ENCODE measurements at places on chromosomes 7 and 10. TPM values are rescaled to one million over a fixed set of nuclear protein-coding genes. Genes with fewer than 3 reads are reported as not detected.

DNA sequence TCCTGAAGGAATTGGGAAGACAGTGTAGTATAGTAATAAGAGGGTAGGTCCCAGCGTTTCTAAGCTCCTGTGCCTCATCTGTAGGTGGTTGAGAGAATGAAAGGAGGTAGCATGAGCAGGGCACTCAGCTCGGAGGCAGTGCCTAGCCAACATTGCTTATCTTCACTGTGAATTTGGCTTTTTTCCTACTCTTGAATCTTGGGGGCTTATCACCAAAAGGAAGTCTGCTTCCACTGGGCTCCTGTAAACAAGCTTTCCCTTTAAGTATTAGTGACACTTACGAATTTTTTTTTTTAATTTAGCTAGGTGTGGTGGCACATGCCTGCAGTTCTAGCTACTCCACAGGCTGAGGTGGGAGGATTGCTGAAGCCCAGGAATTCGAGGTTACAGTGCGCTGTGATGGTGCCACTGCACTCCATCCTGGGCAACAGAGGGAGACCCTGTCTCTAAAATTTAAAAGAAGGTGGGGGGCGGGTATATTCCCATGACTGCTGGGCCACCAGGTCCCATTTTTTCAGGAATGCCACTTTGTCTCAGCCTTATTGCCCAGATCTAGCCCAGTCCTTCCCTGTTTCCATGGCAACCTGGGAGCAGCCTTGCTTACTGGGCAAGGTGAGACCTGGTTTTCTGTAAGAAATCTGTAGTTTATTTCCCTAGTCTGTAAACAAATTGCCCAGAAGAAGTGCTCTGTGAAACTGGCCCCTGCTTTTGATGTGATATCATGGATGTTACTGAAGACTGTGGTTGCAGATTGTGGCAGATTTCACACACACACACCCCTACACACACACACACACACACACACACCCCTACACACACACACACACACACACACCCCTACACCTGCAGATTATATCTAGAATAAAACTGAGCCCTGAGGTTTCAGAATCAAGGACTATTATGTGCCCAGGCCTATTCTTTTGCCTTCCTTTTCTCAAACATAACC is 19.4 kb downstream of the OGDH start:
- H3K27me3 ChIP-seq = peaks cover 2% of the 10 kb centered on the region
- no peak overlapping the region for H3K27ac ChIP-seq
- H3K4me3 ChIP-seq = no peak overlapping the region
- peaks cover 31% of the 10 kb centered on the region for H3K4me1 ChIP-seq
- peaks cover 15% of the 10 kb centered on the region for H3K36me3 ChIP-seq
- DNase-seq = no peak

- peaks cover 36% of the 10 kb centered on the region for H3K36me3 ChIP-seq
- peaks cover 91% of the 10 kb centered on the region for H3K4me1 ChIP-seq
- H3K4me3 ChIP-seq = peak overlapping the region; percentile 8
- peak overlapping the region; percentile 80 for H3K27ac ChIP-seq
Observed at GRCh38 chr10:103616705-103617601, 123.4 kb downstream of the NEURL1 start.

The CNPY4 gene
- total RNA-seq = 31.6 TPM

The CDHR3 gene
- total RNA-seq = 2.6 TPM

The CHST3 gene
- 38.8 TPM for total RNA-seq

GRCh38 chr10:119933179-119933578 is 40.6 kb downstream of the SEC23IP start:
- no peaks in the 10 kb centered on the region for H3K27me3 ChIP-seq
- no peak for DNase-seq
- no peaks in the 10 kb centered on the region for H3K4me1 ChIP-seq
- no peak overlapping the region for H3K27ac ChIP-seq
- H3K4me3 ChIP-seq = no peak overlapping the region

The ZNF722 gene
- not detected for total RNA-seq

- DNase-seq = no peak
- H3K27me3 ChIP-seq = no peaks in the 10 kb centered on the region
Observed at GRCh38 chr10:27949528-27950241, 49.2 kb downstream of the ODAD2 start.

The ZNF248 gene
- total RNA-seq = 5.4 TPM

The WBP1L gene
- 36.2 TPM for total RNA-seq

DNA sequence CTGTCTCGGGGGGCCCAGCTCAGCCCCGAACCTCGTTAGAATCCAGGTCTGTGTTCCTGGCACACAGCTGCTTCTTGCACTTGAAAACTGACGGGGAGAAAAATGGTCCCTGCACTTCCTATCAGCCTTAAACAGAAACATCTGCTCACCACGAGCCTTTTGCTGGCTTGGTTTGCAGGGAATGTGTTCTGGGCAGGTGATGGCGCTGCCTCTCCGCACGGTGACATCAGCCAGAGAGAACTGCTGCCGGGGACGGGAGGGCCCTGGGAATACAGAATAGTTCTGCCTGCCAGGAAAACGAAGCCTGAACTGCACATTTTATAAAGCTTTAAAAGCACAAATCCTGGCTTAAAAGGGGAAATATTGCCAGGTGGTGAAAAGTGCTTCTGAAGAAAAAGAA is 622.5 kb downstream of the TYW1 start:
- H3K36me3 ChIP-seq = no peaks in the 10 kb centered on the region
- H3K27ac ChIP-seq = no peak overlapping the region
- DNase-seq = no peak
- H3K4me3 ChIP-seq = no peak overlapping the region

GRCh38 chr7:15764851-15765382 is 78.4 kb upstream of the MEOX2 start:
- H3K4me1 ChIP-seq = peaks cover 6% of the 10 kb centered on the region
- no peaks in the 10 kb centered on the region for H3K36me3 ChIP-seq
- DNase-seq = no peak
- no peak overlapping the region for H3K27ac ChIP-seq
- no peaks in the 10 kb centered on the region for H3K27me3 ChIP-seq
- no peak overlapping the region for H3K4me3 ChIP-seq

DNA sequence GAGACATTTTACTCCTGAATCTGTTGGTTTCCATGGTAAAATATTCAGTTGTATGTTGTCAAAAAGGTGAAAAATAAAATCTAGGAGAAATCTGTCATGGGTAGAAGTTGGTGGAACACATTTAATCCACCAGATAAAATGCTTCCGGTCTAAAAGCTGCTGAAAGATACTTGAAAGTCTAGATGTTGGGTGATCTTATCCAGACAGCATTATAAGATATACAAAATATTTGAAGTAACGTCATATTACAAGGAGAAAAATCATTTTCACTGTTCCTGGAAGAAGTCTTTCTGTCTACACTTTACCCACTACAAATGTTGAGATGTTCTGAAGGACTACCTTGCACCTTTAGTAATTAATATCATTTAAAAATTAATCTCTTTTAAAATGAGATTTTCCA is 40.9 kb downstream of the CALD1 start:
- peaks cover 54% of the 10 kb centered on the region for H3K27me3 ChIP-seq
- H3K4me3 ChIP-seq = peak overlapping the region; percentile 53
- H3K4me1 ChIP-seq = peaks cover 91% of the 10 kb centered on the region
- no peak for DNase-seq

GRCh38 chr7:91201442-91202113 is 62.7 kb upstream of the FZD1 start:
- no peaks in the 10 kb centered on the region for H3K4me1 ChIP-seq
- H3K4me3 ChIP-seq = no peak overlapping the region
- no peak overlapping the region for H3K27ac ChIP-seq
- no peak for DNase-seq

The TAC1 gene
- not detected for total RNA-seq

- peaks cover 80% of the 10 kb centered on the region for H3K4me1 ChIP-seq
- DNase-seq = peak; percentile 70
Observed at GRCh38 chr10:74056050-74056818, 58.3 kb downstream of the VCL start.

The ABCB4 gene
- 0.06 TPM for total RNA-seq

DNA sequence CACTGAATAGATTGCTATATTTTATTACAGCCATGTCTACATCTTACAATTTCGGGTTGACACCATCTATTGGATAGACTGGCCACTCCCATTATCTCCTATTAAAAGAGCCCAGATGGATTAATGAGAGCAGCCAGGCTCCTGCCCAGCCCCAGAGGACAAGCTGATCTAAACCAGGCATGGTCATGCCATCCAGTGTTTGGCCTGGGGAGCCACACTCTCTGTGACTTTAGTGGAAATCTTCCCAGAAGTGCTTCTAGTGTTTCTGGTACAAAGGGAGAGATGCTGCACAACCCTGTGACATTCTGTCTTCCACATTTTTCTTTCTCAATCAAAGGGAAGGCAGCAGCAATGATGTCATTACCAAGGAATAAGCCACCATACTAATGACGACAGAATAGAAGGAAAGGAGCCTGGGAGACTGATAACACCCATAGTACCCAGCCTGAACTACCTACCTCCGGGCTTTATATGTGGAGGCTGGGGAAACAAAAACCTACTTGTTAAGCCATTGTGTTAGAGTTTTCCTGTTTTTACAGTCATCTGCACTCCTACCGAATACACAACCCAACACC is 5.0 kb downstream of the NEBL start:
- no peaks in the 10 kb centered on the region for H3K4me1 ChIP-seq
- no peak overlapping the region for H3K4me3 ChIP-seq
- DNase-seq = no peak
- no peaks in the 10 kb centered on the region for H3K36me3 ChIP-seq
- no peak overlapping the region for H3K27ac ChIP-seq

The AKR1C3 gene
- total RNA-seq = 0.28 TPM

The ANAPC16 gene
- 39.3 TPM for total RNA-seq

The PSMC2 gene
- 170 TPM for total RNA-seq

- DNase-seq = no peak
- H3K4me3 ChIP-seq = no peak overlapping the region
- no peak overlapping the region for H3K27ac ChIP-seq
- no peaks in the 10 kb centered on the region for H3K36me3 ChIP-seq
Observed at GRCh38 chr7:5541087-5541992, 117.7 kb upstream of the TNRC18 start.

GRCh38 chr10:23432639-23433038 is 6.2 kb upstream of the OTUD1 start:
- H3K27me3 ChIP-seq = peaks cover 9% of the 10 kb centered on the region
- H3K4me1 ChIP-seq = no peaks in the 10 kb centered on the region

DNA sequence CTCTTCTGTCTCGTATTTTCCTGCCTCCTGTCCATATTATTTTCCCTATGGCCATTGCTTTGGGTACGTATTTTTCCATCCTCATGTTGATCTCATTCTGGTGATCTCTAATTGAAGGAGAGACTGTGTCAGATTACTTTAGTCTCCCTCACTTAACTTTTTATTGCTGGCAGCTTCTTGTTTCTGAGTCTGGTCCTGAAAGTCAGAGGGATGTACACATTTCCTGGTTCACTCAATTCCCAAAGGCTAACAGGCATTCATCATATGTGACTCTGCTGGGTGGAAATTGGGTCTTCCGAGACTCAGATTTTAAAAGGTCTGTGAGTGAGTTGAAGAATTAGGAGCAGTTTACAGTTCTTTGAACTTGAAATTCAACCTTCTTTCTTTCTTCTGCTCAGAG is 10.9 kb downstream of the UMAD1 start:
- no peak overlapping the region for H3K27ac ChIP-seq
- H3K4me3 ChIP-seq = no peak overlapping the region
- peaks cover 28% of the 10 kb centered on the region for H3K4me1 ChIP-seq
- H3K27me3 ChIP-seq = no peaks in the 10 kb centered on the region
- DNase-seq = no peak

DNA sequence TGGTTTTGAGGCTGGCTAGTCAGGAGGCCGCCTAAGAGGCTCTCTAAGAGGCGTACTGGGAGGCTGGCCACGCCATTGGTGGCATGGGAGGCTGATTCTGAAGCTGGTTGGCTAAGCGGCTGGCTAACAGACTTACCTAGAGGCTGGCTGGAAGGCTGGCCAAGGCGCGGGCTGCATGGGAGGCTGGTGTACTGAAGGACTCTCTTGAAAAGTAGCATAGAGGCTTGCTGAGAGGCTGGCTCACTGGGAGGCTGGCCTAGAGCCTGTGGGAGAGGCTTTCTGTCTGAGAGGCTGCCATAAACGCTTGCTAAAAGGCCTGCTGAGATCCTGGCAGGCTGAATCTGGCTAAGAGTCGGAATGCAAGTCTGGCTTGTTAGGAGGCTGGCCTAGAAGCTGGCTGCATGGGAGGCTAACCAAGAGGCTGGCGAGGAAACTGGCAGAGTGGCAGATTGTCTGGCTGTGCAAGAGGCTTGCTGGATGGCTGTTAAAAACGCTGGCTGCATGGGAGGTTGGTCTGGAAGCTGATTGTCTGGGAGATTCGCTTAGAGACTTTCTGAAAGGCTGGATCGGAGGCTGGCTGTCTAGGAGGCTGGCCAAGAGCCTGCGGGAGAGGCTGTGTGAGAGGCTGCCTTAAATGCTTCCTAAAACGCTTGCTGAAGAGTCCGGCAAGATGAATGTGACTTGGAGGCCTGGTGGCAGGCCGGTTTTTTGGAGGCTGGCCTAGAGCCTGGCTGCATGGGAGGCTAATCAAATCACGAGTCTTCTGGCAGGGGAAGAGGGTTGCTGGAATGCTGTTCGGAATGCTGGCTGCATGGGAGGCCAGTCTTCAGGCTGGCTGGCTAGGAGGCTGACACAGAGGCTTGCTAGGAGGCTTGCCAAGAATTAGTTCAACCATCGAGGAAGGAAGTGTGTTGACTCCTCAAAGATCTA is 134.2 kb downstream of the OR13A1 start:
- peak; percentile 3 for DNase-seq
- peaks cover 6% of the 10 kb centered on the region for H3K27me3 ChIP-seq
- H3K36me3 ChIP-seq = no peaks in the 10 kb centered on the region

GRCh38 chr7:36088553-36088952 is 64.5 kb upstream of the EEPD1 start:
- no peaks in the 10 kb centered on the region for H3K4me1 ChIP-seq
- H3K4me3 ChIP-seq = no peak overlapping the region
- no peak for DNase-seq
- no peak overlapping the region for H3K27ac ChIP-seq
- H3K27me3 ChIP-seq = peaks cover 12% of the 10 kb centered on the region
- no peaks in the 10 kb centered on the region for H3K36me3 ChIP-seq

GRCh38 chr10:11685787-11686218 is 56.4 kb upstream of the ECHDC3 start:
- peaks cover 32% of the 10 kb centered on the region for H3K4me1 ChIP-seq
- H3K4me3 ChIP-seq = peak overlapping the region; percentile 48
- H3K36me3 ChIP-seq = no peaks in the 10 kb centered on the region

The SLC13A1 gene
- not detected for total RNA-seq

The NPY gene
- not detected for total RNA-seq

The GHRHR gene
- total RNA-seq = not detected

GRCh38 chr7:156318926-156319325 is 321.6 kb upstream of the RNF32 start:
- H3K27me3 ChIP-seq = no peaks in the 10 kb centered on the region
- H3K36me3 ChIP-seq = peaks cover 8% of the 10 kb centered on the region
- no peaks in the 10 kb centered on the region for H3K4me1 ChIP-seq
- H3K27ac ChIP-seq = no peak overlapping the region
- DNase-seq = no peak
- no peak overlapping the region for H3K4me3 ChIP-seq

The FRMD4A gene
- 109 TPM for total RNA-seq

Measured in HFFc6 (cell line).